NCI-H345 (cell line): ENCODE measurements at places on chromosomes 7 and 10.
A peak's percentile ranks its signal among the peaks of the same experiment; 100 is the strongest.

DNA sequence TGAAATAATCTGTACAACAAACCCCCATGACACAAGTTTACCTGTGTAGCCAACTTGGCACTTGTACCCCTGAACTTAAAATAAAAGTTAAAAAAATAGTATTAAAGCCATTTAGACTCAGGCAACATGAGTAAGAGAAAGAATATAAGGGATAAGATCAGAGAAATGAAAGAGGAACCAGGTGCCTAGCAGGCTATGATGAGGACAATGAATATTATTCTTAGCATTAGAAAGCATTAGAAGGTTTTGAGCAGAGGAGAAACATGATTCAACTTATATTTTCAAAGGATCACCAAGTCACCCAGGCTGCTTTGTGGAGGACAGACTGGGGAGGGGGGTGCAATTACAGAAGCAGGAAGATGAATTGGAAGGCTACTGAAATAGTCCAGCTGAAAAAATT is 48.1 kb upstream of the TES start:
- DNase-seq, result no peak

- DNase-seq, result no peak
Observed at GRCh38 chr7:9711259-9711918, 1262.3 kb upstream of the PHF14 start.

DNA sequence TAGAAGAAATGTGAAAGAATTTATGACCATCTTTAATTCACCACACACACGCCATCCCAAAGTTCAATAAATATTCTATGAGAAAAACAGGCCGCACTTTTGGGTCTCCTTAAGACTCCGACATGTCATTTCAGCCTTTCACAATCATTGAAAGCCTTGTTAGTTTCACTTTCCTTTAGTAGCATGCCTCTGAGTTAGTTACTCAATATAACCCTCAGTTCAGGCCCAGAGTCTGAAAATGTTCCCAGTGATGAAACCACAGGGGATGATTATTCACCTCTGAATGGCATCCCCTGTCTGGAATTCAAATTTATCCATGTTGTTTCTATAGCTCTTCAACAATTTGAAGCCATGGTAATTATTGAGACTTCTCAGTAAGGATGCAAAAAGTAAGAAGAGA is 278.1 kb upstream of the NRP1 start:
- DNase-seq, result no peak

DNA sequence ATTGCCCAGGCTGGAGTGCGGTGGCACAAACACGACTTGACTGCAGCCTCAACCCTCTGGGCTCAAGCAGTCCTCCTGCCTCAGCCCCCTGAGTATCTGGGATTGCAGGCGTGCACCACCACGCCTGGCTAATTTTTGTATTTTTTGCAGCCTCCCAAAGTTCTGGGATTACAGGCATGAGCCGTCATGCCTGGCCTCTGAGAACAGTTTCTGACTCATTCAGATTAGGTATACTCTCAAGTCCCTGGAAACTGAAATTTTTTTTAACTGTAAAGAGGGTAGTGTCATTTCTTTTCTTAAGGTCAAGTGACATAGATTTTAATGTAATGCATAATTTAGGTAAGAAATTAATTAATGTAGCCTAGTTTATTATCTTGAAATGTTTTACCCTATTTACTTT is 104.7 kb downstream of the SEPTIN7 start:
- DNase-seq, result no peak

DNA sequence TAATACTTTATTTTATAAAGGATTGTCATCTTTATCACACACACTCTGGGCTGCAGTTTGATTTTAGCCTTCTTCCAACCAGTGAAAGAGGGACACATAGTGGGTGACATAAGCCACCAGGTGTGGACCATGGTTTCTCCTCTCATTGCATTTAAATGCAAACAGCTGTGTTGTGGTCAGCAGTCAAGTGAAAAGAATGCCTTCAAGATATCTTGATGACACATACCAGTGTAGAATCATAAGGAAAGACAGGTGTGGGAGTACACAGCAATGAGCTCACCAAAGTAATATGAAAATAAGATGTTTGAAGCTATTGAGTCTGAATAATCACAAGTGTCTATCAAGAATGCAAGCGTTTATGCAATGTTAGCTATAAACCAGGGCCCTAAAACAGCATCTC is 580.0 kb downstream of the XPNPEP1 start:
- no peak for DNase-seq

GRCh38 chr10:98367604-98368451 is 47.2 kb downstream of the PYROXD2 start:
- DNase-seq, result no peak

- DNase-seq, result no peak
Observed at GRCh38 chr10:29879862-29880261, 179.5 kb downstream of the JCAD start.

DNA sequence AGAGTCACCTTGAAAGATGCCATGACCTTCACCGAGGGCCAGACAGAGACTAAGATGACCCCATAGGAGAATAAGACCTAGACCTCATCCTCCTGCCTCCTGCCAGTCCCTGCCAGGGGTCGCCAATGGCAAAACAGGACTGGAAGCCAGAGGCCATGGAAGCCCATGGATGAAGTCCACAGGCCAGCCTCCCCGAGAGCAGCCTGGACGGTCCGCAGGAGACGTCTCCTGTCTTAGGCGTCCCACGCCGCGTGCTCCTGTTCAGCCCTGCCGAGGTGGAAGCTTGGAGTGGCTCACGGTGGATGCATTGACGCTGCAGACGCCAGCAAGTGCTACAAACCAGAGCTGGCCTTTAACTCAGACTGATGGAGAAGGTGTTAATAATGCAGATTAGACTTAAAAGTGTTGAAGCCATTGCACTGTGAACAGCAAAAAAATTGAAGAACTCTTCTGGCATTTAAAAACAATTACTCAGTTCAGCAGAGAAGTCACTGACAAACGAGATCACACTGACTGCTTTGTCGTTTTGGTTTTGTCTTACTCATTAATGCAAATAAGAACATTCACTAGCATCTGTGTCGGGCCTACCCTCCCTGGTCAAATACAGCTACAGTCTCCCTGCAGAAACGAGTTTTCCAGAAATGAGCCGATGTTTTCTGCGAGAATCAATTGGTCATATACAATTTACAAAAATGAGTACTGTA is 38.1 kb upstream of the FAM20C start:
- no peak for DNase-seq

GRCh38 chr7:22723637-22724036 is 3.4 kb upstream of the IL6 start:
- no peak for DNase-seq

- no peak for DNase-seq
Observed at GRCh38 chr10:129764011-129764900, 199.8 kb downstream of the EBF3 start.

GRCh38 chr7:158957921-158958491 is 101.6 kb downstream of the DYNC2I1 start:
- DNase-seq, result peak; percentile 93

DNA sequence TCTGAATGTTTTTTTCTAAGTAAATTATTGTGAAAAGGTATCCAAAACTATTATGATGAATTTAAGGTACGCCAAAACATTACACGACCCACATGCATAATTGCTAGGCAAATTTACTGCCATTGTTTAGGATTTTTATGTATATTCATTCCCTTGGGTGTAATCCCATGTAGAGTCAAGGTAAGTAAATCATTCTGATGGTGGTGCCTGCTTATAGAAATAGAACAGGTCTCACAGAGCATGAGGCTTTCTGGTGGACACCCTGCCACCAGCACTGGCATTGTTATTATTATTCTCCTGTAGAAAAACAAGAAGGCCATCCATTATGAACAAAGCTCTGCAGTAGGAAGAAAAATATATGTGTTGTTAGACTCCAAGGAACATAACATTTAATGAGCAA is 111.7 kb upstream of the ZNF804B start:
- DNase-seq, result no peak

DNA sequence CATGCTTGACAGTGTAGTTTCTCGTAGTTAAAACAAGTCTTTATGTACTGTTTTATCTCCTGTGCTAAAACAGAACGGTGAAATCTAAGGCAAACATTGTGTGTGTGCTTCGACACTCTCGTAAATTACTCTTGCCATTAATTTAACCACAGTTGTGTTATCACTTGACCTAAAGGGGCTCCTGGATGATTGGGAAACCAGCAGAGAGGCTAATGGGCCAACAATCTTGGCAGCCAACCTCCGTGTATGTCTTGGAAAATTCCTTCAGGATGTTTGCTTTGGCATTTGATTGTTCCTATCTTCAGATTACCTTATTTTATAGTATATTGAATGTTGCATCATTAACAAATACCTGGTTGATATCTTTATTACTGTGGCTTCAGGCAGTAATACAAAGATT is 409.5 kb downstream of the SDK1 start:
- no peak for DNase-seq

DNA sequence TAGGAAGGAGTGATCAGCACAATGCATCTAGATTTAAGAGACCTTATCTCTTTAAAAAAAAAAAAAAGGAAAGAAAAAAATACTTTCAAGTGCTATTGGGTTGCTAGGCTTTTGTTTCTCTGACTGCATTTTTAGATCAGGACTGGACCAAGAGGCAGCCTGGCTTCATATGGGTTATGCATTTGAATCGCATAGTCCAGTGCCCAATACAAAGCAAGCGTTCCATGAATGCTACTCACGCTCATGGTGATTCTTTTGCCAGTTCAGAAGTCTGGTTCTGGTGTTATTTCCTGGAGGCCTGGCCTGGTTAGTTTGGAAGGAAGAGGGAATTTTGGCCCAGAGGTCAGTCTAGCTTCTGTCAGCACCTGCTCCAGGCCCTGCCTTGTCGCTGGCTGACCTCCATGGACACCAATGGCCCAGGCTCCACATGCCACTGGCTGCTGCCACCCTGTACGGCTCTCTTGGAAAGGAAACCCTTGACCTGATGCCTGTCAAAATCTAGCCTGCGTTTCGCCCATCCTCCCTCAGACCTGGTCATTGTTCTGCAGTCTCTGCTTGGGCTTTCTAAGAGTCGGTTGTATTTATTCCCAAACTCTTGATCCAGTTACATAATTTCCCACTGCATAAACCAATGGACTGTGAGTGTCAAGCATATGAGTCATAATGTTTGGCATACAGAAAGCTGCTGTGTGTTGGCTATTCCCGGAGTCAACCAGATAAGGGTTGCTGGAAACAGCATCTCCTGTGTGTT is 74.3 kb upstream of the MKX start:
- no peak for DNase-seq

DNA sequence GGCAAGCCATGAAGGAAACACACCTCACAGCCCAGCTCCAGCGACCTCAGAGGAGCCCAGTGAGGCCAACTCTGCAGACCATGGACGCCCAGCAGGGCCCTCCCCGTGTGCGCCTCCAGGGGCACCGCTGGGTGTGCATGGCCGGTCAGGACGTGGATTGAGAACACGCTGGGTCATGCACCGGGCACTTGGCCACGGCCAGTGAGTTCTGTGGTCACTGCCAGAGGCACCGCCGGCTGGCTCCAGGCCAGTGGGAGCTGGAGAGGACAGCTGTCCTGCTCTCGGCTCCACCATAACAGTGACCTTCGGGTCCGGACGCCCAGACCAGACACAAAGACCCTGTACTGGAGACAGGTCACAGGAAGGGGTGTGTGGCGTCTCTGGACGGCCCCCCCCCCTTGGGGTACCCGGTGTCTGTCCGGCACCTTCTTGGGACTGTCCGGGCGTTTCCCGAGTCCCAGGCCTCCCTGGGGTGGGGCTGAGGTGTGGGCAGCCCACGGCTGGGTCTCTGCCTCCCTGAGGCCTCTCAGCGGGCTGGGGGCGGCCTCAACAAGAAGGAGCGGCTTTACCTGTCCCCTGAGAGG is 50.4 kb upstream of the NKX6-2 start:
- no peak for DNase-seq
